NB4 (cell line): ENCODE measurements at places on chromosomes 5 and 9.
A peak's percentile ranks its signal among the peaks of the same experiment; 100 is the strongest.

- DNase-seq = no peak
Measured at GRCh38 chr9:742104-742503, 99.4 kb upstream of the DMRT1 start.

- DNase-seq = peak; percentile 71
Measured at GRCh38 chr5:73160239-73160671, 12.7 kb upstream of the TMEM174 start.

DNA sequence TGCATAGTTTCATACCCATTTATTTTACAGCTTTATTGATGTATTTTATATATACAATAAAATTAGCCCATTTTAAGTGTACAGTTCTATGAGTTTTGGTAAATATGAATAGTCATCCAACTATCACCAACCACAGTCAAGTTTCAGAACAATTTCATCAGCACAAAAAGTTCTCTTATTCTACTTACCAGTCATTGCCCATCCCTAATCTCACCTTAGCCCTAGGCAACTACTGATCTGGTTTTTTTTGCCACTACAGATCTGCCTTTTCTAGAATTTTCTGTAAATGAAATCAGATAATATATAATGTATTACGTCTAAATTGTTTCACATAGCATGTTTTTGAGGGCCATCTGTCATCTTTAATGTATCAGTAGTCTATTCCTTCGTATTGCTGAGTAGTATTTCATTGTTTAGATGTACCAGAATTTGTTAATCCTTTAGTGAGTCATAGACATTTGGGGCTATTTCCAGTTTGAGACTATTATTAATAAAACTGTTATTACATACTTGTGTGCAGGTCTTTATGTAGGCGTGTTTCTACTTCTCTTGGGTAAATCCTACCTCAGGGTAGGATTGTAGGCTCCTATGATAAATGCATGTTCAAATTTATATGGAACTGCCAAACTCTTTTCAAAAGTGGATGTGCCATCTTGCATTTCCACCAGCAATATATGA is 198.5 kb upstream of the ADAMTSL1 start:
- DNase-seq = no peak

DNA sequence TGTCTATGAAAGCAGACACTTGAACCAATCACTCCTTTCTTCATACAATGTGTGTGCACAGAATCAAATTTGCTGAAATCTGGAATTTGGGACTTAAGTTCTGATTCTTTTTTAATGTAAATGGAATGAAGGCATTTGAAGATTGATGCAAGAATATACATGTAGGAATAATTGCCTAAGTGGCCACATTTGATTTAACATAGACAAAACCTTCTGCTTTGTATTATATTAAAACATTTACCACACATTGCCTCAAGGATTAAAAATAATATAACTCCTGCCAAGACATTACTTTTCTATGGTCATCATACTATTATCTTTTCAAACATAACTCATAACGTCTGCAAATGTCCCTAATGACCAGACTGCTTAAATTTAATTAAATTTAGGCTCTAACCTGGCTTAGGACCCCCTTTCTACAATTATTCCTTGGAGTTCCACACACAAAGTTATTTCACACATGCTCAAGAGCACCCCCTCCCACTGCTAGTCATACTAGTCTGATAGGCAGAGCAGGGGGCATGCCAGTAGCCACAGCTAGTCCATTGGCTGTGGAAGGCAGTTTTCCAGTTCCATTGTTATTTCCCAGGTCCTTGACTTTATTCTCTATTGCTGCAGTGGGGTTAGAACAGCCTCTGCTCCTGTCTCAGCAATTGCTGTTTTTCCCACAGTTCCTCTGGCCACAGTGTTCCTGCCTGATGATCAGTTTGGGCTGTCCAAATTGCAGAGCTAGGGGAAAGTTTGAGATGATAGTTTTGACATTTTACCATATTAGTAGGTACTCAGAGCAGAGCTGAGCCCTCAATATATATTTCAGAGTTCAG is 360.6 kb upstream of the GRAMD2B start:
- no peak for DNase-seq

DNA sequence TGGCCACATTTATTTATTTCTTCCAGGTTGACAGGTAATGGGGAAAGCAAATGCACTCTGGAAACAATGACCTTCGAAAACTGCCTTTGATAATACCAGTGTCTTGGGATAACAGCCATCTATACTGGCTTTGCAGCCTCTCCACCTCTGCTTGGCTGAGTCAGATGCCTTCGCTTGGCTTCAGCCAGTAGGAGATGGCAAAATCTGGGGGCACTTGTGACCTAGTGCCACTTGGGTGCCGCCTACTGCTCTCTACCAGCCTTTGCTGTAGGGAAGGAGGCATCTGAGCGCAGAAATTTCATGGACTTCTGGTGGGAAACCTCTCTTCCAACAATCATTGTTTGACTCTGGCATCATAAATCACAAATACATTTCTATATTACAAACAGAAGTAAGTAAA is 21.8 kb downstream of the FYB1 start:
- DNase-seq = no peak

- no peak for DNase-seq
Measured at GRCh38 chr9:69578026-69578425, 94.1 kb downstream of the APBA1 start.

GRCh38 chr9:7223981-7224380 is 466.2 kb downstream of the KDM4C start:
- no peak for DNase-seq

- no peak for DNase-seq
Measured at GRCh38 chr5:168611165-168611564, 32.0 kb upstream of the PANK3 start.

- DNase-seq = no peak
Measured at GRCh38 chr5:124417196-124417595, 329.2 kb downstream of the ZNF608 start.

DNA sequence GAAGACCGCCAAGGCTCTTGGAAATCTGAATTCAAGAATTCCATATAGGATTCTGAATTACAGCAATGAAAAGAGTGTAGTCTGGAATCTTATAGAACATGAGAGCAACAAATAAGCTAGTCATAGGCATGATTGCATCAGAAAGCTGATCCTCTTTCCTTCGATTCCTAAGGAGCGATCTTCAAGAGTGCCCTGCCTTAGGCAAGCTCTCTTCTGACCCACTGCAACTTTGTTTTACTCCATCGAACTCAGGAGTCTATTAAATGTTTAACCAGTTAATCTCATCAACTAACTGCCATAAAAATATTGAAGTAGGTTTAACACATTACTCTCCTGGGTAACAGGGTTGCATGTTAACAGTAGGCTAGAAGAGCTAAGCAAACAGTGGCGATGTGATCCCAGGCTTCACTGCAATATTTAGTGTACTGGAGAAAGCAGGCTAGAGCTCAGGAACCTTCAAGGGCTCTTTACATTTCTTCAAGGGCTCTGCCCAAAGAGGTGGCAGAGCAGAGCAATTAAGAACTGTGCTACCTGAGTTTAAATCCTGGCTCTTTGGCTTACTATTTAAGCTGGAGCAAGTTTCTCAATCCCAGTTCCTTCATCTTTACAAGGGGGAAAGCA is 146.3 kb downstream of the RORB start:
- no peak for DNase-seq

GRCh38 chr5:116506488-116506887 is 68.1 kb downstream of the SEMA6A start:
- DNase-seq = no peak

DNA sequence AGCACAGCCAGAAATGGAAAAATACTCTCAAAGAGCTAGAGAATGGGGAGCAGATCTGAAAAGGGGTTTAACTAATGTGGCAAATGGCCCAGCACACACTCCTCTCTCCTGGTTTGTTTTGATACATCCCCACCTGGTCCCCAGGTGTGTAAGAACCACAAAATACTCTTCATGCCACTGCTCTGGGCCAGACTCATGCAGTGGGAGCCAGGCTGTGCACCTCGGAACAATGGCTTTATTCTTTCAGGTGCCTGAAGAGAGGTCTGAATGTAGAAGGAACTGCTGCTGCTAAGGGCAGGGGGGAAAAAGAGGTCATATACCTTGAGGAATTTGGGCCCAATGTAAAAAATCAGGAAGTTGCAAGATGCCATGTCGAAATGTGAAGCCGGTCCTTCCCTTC is 123.9 kb upstream of the ADAMTSL1 start:
- no peak for DNase-seq

- DNase-seq = no peak
Measured at GRCh38 chr5:74141053-74141452, 499.5 kb downstream of the ENC1 start.

GRCh38 chr9:129988607-129989361 is 54.2 kb downstream of the FNBP1 start:
- no peak for DNase-seq

DNA sequence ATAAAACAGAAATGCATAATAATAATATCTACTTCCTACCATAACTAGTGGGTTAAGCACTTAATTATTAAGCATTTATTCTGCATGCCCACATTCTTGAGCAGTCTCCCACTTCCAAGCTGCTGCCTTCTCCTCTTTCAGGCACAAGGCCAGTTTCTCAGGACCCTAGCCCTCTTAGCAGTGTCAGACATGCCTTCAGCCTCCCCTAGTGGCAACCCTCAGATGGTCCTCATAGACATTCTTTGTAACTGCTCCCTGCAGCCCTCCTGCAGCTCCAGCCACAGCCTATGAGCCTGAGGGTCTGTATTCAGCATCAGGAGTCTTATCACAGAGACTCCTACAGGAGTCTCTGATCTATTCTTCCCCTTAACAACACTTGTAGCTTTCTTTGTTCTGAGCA is 3.9 kb downstream of the IL9 start:
- peak; percentile 17 for DNase-seq

- no peak for DNase-seq
Measured at GRCh38 chr9:123131258-123131657, 97.8 kb downstream of the GPR21 start.

DNA sequence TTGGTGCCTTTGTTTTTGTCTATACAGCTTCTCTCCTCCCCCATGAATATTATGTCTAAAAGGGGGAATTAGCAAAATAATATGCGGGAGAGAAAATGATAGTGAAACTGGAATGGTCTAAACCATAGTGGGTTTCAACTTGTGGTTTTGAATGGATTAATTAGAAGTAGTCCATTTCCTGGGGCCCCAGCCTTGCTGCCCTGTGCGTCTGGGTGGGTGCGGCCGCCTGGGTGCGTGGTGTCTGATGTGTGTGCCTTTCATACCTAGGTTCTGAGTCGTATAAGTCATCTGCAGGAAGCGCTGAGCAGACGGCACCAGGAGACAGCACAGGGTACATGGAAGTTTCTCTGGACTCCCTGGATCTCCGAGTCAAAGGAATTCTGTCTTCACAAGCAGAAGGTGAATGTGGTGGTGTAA is 120.0 kb upstream of the CACNA1B start:
- no peak for DNase-seq

DNA sequence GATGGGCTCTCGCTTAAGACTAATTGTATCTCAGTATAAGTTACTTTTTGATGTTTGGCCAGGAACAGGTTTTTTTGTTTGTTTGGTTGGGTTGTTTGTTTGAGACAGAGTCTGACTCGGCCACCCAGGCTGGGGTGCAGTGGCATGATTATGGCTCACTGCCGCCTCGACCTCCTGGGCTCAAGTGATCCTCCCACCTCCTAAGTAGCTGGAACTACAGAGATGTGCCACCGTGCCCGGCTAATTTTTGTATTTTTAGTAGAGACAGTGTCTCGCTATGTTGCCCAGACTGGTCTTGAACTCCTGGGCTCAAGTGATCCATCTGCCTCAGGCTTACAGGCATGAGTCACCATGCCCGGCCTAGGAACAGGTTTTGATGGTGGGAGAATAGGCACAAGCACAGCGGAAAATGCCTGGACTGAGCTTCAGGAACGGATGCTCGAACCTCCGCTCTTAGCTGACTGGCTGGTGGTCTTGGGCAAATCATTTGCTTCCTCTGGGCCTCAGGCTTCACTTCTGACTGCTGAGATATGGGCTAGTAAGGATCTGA is 11.4 kb upstream of the SYNPO start:
- DNase-seq = no peak

DNA sequence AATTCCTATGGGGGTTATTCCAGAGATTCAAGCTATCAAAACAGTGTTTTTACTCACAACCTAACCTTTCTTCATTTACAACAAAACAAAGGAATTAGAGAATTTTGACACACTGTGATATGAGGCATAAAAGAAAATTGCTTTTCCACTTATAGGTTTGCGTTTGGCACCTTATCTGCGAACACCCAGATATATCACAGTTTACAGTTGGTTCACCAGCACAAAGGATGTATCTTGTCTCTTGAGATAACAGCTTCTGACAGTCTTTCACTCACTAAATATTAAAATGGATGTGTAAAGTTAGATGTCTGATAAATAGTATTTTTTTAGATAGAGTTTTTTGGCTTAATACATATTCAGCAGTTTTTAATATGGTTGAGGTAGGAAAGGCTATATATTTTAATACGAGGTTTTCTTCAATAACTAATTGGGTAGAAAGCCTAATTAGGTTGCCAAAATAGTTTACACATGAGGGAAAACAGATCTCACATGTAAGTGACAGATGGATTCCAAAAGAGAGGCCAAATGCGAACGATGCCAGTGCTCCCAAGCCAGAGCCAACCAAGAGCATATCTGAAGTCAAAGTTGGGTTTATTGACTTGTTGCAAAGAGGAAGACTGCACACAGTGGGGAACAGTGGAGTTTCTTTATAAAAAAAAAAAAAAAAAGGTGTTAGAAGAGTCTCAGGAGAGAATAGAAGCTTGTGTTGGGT is 1495.2 kb downstream of the MAT2B start:
- DNase-seq = no peak

GRCh38 chr5:169629847-169630548 is 7.1 kb upstream of the DOCK2 start:
- DNase-seq = no peak

- DNase-seq = no peak
Measured at GRCh38 chr5:143454936-143455516, 51.5 kb upstream of the NR3C1 start.

GRCh38 chr5:77986261-77986660 is 210.1 kb upstream of the TBCA start:
- no peak for DNase-seq

- no peak for DNase-seq
Measured at GRCh38 chr9:127966416-127967150, 14.2 kb downstream of the EEIG1 start.

DNA sequence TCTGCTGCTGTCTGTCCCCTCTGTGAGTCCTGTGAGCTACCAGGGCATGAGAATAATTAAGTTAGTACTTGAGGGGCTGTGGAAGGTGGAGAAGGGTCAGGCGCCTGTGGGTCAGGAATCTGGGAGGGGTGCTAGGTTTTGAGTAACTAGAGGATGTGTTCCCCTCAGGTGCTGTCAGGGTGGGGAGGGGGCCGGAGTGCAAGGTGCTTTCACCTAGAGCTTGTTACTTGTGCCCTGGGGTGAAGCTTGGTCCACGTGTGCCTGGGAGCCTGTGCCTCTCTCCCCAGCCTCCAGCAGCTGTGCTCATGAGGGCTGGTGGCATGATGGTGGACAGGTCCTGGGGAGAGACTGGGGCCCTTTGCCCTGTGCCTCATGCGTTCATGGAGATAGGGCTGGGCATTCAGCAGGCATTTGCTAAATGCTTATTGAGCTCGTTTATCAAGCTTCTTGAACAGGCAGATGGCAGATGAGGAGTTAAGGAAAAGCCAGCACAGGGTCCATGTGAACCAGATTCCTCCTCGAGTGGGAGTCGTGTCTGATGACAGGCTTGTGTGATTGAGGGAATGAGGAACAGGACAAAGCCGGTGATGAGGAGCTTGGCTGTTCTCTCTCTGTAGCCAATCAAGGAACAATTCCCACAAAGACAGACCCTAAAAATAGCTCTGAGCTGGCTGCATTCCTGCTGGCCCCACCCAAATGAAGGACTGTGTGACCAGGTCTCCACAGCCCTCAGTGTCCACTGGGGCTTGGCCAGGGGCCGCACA is 40.9 kb downstream of the CACNA1B start:
- no peak for DNase-seq
